ENCODE measurements at places on chromosomes 5 and 9.
A peak's percentile ranks its signal among the peaks of the same experiment; 100 is the strongest.

- no peak for DNase-seq
Measured at GRCh38 chr5:180959661-180960060, 29.0 kb upstream of the BTNL3 start.

- DNase-seq = no peak
Measured at GRCh38 chr9:126150411-126151030, 176.1 kb upstream of the MVB12B start.

GRCh38 chr9:36571333-36571732, 1.4 kb upstream of the MELK start:
- no peak for DNase-seq

DNA sequence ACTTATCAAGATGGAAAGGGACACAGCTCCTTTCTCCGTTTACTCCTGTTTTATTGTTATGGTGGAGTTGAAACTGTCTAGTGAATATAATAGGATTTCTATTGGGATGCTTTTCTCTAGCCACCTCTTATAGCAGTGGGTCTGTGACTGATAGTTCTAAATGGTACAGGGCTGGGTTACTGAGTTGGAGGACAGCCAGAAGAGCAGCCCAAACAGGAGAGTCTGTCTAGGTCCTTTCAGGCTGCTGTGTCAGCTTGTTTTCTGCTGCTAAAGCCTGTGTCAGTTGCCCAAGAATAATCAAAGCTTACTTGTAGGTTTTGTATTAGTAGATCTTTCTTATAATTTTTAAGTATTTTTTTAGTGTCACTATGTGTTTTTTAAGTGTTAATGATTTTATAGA, 356.0 kb upstream of the SEMA6A start:
- DNase-seq = no peak

DNA sequence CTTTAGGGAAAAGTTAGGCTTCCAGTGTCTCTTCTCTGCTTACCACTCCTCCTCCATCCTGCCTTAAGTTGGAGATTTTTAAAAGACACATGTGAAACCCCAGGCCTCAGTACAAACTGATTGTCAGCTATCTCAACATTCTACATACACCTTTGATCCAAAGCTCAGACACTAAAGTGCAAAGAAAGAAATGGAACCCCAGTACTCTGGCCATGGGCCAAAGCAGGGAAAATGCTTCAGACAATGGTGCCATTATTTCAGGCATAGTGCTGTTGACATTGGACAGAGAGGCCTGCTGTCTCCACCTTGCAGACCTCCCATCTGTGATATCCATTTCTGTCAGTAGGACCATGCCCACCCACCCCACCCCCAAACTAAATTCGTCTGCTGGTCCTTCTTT, 49.1 kb downstream of the G3BP1 start:
- DNase-seq = peak; percentile 20

DNA sequence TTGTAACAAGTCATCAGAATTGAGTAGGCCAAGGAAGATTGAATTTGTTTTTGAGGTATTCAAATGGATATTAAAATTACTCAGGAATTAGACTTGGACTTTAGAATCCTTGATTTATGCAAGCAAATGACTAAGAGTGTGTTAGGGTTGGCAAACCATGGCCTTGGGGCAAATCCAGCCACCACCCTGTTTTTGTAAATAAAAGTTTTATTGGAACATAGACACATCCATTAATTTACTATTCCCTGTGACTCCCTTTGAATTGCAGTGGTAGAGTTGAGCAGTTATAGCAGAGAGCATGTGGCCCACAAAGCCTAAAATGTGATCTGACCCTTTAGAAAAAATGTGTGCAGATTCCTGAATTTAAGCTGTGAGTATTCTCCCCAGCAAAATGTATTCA, 115.6 kb downstream of the WDR70 start:
- no peak for DNase-seq

- no peak for DNase-seq
Measured at GRCh38 chr9:124040186-124040931, 28.8 kb downstream of the LHX2 start.

Measured in small intestine (tissue), 16 donors.